T-helper 17 cell (primary cell): ENCODE measurements at places on chromosomes 1 and 21.

DNA sequence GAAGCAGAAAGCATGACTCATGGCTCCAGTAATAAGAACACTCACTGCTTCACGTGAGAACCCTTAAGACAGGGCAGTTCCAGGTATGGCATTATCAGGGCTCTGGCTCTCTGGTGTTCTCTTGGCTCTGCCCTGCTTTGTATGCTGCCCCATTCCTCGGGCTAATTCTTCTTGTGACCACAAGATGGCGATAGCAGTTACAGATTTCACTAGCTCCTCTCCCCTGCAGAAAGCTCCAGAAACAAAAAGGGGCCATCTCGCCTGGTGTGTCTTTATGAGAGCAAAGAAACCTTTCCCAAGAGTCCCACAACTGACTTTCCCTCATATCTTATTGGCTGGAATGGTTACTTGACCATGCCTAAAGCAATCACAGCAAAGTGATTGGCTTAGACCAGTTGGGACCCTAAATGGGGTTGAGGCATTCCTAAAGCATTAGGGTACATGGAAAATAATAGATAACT lies 60.1 kb downstream of the F3 start:
- DNase-seq, result no peak

GRCh38 chr1:51898090-51898734 lies 19.7 kb upstream of the NRDC start:
- no peak for DNase-seq

GRCh38 chr1:69947837-69948236 lies 257.5 kb downstream of the LRRC40 start:
- DNase-seq, result no peak

GRCh38 chr1:147676311-147677085 lies 6.2 kb upstream of the ACP6 start:
- no peak for DNase-seq

- DNase-seq, result no peak
Measured at GRCh38 chr1:1759456-1760344, 18.6 kb downstream of the NADK start.

DNA sequence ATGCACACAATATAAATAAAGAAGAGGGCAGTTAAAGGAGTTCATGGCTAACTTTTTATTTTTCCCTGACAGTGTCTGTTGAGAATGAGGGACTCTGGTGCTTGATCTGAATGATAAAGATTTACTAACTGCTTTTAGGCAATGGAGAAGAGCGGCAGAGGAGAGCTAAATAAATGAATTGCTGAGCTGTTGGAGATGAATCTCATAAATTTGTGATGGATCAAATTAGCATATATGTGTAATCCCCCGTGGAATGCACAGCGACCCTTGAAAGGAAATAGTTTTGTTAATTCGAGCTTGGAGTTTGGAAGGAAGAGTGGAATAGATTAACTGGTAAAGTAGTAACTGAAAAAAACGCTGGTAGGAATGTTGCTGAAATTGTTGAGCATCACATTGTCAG lies 40.2 kb downstream of the HMCN1 start:
- DNase-seq, result no peak

DNA sequence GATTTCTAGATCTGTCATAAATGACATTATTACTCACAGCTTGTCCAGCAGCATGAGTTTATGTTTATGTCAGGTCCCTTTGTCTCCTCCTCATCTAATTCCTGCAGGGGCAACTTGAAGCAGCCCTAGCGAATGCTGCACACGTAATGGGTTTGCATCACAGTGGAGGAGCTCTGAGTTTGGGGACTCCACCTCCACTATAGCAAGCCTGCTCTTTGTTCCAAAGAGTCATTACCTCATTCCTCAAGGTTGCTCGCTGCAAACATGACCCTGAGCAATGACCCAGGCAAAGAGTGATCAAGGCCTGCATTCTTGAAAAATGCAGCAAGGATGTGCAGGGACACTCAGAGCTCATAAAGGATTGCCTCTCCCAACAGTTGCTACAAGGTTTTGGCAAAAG lies 261.9 kb downstream of the HHIPL2 start:
- no peak for DNase-seq

GRCh38 chr1:110601332-110601731 lies 4.8 kb downstream of the KCNA2 start:
- DNase-seq, result no peak

DNA sequence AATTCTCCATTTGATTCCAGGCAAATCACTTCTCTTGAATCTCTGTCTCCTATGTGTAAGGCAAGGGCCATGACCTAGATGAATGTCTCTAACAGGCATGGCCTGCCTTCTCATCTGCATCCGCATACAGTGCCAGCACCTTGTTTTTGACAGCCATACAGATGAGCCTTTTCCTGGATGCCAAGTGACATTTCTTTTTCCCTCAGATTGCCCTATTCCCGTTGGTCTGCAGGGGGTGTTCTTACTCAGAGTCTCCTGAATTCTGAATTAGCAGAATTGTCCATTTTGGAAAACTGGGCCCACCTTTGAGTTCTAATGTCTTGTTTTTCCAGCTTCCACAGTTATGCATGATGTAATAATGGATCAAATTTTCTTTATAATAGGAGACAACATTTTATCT lies 88.0 kb upstream of the ADAR start:
- no peak for DNase-seq

- no peak for DNase-seq
Measured at GRCh38 chr1:70146488-70146887, 58.9 kb downstream of the LRRC40 start.

DNA sequence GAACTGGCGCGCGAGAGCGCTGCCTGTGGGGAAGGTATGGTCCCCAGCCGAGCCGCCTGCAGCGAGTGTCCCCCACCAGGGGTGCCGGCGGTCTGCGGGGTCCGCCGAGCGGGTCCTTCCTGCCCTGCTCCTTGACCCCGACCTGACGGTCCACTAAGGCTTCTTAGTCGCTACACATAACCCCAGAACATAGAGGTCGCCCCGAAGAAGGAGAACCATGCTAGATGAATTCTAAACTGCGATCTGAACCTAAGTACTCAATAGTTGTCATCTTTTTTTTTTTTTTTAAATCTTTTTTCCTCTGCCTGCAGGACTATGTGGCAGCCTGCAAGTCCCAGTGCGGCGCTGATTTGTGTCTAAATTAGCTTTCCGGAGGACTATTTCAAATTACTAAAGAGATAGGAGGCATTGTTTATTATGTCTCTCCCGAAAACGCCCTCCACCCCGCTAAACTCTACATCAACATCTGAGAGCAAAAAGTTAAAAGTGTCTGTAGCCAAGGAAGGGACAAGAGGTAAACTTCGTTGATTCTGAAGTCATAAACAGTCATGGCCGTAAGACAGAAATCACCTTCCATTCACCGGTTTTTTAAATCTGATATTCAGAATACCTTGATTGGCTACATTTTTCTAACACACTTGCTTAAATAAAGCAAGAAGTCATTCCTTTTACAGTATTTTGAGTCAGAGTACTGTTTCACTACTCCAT lies 476 bp downstream of the AXDND1 start:
- DNase-seq, result no peak

- DNase-seq, result no peak
Measured at GRCh38 chr21:38438462-38438893, 59.8 kb downstream of the ERG start.

DNA sequence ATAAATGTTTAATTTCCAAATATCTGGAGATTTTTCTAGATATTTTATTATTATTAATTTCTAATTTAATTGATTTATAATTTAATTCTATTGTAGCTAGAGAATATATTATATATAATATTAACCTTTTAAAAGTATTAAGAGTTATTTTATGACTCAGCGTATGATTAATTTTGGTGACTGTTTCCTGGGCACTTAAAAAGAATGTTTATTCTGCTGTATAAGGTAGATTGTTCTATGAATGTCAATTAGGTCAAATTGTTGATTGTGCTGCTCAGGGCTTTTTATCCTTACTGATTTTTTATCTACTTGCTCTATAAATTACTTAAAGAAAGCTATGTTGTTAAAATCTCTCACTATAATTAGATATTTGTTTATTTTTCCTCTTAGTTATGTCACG lies 20.1 kb upstream of the GJA8 start:
- no peak for DNase-seq

DNA sequence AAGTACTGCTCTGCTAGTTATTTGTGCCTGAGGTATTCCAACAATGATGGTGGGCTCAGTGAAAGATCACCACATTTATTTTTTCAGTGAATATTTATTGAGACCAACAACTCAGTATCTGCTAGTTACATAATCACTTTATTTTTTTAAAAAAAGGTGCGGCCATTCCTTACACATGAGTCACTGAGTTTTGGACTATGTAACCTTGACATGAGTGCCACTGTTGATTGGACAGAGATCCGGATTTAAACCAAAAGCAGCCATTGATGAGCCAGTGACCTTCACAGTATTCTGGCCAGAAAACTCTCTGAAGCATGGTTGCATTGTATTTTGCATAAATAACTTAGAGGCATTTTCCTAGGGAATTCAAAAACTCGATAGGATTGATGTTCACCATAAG lies 79.5 kb downstream of the NUF2 start:
- DNase-seq, result no peak

DNA sequence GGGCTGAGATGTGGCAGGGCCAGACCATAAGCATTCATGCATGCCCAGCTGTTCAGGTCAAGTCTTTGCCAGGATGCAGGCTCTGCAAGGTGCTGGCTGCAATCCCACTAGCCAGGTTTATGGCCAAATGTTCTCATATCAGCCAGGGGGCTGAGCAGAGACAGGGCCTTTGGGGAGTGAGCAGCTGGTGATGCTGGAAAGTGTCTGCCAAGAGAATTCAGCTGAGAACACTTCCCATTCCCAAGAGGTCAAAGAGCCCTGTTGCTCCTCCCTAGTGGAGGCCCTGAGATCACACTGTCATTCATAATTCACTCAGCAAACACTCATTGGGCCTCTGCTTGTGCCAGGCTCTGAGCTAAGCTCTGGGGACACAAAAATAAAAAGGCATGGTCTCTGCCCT lies 150.3 kb downstream of the DMRTA2 start:
- DNase-seq, result no peak

DNA sequence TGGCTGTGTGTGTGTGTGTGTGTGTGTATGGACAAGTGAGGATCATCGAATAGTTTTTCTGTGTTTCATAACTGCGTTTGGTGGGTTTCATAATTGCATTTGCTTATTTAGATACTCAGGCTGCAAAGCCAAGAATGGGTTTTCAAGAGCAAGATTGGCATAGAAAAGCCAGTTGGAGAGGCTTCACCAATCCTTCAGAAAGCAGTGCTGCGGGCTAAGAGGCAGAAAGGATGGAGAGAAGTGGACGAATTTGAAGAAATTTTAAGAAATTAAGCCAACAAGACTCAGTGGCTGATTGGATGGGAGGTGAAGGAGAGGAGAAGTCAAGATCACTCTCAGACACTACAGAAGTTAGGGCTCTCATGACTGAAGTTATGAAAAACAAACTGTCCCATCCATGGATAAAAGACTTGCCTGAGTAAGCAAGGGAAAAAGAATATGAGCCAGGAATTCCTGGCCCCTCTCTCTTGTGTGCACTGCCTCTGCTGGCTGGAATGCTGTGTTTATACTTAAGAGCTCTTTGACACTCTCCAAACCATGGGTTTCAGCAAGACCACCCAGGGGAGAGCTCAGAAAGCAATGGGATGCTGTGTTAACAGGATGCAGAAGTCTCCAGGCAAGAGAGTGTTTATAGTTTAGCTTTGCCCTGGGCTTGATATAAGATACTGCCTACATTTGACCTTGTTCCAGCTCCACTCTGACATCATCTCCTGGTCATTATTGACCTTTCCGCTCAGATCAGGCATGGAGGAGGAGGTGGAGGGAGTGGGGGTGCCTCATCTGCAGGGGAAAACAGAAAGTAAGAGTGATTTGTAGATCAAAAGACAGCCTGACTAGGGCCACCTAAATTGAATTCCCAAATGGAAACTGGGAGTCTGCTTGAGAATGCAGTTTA lies 232.0 kb upstream of the PLXNA2 start:
- no peak for DNase-seq

- DNase-seq, result no peak
Measured at GRCh38 chr1:204344665-204345355, 14.9 kb downstream of the PLEKHA6 start.

DNA sequence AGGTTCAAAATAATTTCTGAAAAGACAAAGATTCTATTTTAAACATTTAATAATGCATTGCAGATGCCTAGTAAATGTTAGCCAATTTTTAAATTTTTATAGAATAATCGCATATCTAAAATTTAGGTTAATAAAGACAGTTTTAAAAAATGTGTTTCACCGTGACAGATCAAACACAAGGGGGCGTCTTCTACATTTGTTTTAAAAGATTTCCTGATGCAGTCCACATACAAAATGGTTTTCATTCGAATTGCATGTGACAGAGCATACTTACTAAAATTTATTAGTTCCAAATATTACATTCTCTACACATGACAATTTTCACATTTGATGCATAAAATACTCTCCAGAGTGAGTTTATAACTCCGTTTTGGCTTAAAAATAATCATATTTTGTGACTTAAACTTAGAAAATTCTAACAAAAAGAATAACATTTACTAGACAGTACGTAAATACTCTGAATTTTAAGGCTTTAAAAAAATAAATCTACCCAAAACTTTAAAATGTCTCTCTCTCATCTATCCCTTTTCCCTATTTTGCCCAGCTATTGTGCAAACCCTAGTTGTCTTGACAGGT lies 75.5 kb downstream of the ADAMTS1 start:
- DNase-seq, result no peak

- DNase-seq, result no peak
Measured at GRCh38 chr1:168454211-168454815, 89.5 kb downstream of the XCL2 start.

DNA sequence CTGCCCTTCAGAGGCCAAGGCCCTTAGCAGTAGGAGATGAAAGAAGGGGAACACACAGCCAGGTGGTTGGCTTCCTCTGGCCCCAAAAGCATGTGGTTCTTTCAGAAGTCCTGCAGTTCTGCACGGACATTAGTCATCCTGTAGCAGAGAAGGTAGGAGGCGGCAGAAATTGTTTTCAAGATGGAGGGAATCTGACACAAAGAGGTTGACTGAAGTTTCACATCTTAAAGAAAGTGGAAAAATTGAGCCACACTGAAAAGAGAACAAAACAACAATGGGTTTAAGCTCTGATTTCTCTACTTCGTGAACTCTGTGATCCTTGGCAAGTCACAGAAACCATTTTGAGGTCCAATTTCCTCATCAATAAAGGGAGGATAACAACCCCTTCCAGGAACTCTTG lies 125.3 kb upstream of the DNAH14 start:
- DNase-seq, result no peak
